ENCODE measurements at places on chromosomes 13 and 19.

GRCh38 chr13:76336889-76337844 is 549.0 kb downstream of the KCTD12 start:
- no peak for DNase-seq

GRCh38 chr19:47379381-47379938 is 30.3 kb downstream of the DHX34 start:
- no peak for DNase-seq

GRCh38 chr19:55712804-55713631 is 25.2 kb downstream of the NLRP9 start:
- DNase-seq: no peak

GRCh38 chr19:31110336-31110735 is 238.9 kb downstream of the TSHZ3 start:
- DNase-seq: peak; percentile 22

DNA sequence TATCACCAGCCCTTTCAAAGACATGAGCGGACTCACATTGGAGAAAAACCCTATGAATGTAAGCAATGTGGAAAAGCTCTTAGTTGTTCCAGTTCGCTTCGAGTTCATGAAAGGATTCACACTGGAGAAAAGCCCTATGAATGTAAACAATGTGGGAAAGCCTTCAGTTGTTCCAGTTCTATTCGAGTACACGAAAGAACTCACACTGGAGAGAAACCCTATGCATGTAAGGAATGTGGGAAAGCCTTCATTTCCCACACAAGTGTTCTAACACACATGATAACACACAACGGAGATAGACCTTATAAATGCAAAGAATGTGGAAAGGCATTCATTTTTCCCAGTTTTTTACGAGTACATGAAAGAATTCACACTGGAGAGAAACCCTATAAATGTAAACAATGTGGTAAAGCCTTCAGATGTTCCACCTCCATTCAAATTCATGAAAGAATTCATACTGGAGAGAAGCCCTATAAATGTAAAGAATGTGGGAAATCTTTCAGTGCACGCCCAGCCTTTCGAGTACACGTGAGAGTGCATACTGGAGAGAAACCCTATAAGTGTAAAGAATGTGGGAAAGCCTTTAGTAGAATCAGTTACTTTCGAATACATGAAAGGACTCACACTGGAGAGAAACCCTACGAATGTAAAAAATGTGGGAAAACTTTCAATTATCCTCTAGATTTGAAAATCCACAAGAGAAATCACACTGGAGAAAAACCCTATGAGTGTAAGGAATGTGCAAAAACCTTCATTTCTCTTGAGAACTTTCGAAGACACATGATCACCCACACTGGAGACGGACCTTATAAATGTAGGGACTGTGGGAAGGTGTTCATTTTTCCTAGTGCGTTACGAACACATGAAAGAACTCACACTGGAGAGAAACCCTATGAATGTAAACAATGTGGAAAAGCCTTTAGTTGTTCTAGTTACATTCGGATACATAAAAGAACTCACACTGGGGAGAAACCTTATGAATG is 17.6 kb downstream of the ZNF791 start:
- no peak for DNase-seq

DNA sequence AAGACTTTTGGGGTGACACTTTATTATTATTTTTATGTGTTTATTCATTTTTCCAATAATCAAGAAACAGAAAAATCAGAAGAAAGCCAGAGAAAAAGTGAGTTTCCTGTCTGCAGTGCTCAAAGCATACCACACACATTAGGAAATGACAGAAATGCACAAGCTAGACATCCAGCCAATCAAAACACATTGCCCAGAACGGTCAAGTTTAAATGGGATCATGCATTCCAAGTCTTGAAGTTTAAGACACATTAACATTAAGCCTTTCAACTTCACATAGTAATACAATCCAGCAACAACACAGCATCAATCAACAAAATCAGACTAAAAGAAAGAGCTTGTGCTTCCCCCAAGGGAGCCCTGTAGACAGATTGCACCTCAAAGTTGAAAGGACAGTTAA is 28.7 kb upstream of the MEDAG start:
- DNase-seq: no peak

DNA sequence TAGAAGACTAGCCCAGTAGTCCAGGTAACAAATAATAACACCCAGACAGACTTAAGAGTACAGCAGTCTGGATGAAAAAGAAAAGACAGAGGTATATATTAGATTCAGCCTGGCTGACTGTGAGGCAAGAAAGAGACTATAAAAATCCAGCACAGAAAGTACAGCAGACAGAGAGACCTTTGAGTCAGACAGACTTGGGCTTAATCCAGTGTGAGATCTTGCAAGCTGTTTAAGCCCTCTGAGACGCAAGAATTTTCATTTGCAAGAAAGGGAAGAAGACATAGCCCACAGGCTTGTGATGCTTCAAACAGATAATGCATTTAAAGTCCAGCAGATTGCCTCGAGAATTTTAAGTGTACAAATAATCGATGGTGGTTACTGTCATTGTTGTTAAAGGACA is 471.4 kb downstream of the LIG4 start:
- DNase-seq: no peak

GRCh38 chr13:41970918-41971317 is 10.0 kb upstream of the VWA8 start:
- no peak for DNase-seq

DNA sequence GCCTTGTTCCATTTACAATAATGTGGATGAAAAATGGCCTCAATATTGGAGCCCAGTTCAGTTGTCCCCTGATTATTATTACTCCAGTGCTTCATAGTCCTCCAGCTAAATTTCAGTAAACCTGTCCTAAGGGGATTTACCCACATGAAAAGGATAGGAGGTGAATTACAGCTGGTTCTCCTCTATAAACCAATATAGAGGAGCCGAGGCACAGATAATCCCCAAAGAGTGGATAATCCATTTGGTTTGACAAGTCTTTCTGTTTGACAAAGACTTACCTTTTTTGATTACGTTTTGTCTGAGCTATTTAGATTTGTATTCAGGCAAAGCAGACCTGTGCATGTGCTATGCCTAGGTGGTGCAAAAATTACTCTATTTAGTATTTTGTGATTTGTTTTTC is 2.7 kb downstream of the CNMD start:
- no peak for DNase-seq

DNA sequence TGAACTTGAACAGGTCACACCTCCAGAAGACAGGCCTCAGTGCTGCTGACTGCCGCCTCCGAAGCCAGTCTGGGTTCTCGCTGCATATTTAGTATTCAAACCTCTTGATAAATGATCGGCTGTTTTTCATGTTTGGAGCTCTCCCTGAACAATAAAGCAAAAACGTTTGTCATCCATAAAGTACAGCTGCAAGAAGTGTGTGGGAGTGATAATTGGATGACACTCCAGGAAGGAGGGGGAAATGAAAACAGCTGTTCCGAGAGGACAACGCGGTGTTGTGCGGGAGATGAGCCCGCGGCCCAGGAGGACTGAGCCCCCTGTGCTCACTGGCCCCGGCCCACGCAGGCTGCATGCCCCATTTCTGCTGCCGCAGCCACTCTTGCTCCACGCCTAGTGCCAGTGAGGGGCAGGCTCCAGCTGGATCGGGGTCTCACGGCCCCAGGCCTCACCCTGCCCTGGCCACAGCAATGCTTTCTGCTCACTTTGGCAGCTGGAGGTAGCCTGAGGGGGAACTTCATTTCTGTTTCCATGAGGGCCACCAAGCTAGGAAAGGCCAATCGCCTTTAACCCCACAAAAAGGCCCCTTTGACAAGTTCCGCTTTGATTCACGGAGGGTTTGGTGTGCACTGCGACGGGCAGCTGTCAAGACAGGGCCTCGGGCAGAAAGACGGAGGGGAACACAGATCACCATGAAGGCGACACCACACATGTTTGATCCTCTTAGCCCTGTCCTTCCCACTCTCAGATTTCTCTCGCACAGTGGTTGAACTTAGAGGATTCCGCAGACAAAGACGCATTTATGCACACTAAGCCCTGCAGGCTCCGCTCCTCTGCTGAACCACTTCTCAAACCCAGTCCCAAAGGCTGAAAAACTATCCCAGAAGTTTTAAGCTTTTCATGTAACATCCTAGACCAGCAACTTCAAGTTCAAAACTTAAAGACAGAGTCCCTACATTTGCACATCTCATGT is 537.6 kb downstream of the EFNB2 start:
- no peak for DNase-seq

GRCh38 chr13:27374650-27375049 is 49.8 kb upstream of the GTF3A start:
- DNase-seq: no peak

GRCh38 chr19:57002710-57003109 is 117.1 kb upstream of the USP29 start:
- DNase-seq: no peak

DNA sequence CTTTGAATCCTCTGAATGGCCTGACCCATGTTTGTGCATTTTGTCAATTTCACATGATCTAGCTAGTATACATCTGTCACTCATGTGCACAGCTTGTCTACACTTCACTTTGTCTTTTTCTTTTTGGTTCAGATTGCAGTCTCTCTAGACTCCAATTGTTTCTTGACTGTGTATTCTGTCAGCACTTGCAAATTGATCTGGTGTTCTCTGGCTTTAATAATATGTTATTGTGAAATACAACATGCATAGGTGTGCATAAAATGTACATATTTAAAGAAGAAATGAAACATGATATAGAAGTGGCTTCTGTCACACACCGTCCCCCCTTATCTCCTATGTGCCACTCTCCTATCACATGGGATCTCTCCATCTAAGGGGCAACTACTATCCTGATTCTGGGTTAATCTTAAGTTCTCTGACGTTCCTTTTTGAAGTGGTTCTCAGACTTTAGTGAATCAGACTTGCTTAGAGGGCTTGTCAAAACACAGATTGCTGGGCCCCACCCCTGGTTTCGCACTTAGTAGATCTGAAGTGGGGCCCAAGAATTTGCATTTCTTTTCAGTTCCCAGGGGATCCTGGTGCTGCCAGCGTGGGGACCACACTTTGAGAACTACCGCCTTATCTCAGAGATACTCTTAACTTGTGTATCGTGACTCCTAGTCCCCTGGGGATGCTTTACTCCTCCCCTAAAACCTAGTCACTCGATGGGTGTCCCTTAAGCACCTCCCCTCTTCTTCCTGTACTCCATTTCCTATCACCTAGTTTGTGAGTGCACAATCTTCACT is 5.8 kb downstream of the KRTDAP start:
- DNase-seq: no peak

DNA sequence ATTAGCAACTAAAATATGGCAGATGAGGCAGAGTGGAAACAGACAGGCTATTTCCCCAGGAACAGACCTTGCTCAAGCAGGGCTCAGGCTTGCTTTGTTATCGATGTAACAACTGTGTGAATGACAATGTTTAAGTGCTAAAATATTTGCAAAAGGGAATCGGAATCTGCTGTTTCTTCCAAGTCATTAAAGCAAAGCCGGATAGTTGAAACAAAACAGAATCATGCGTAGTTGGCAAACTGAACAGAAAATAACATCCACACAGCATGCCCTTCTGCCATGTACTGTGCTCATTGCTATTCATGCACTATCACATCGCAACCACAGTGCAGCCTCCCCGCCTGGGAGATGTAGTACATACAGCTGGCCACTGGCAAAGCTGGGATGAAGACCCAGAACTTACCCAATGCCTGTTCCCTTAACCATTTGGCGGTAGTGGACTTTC is 799.1 kb downstream of the DIAPH3 start:
- no peak for DNase-seq
